NCI-H345 (cell line): ENCODE measurements at places on chromosomes 3 and 15.

DNA sequence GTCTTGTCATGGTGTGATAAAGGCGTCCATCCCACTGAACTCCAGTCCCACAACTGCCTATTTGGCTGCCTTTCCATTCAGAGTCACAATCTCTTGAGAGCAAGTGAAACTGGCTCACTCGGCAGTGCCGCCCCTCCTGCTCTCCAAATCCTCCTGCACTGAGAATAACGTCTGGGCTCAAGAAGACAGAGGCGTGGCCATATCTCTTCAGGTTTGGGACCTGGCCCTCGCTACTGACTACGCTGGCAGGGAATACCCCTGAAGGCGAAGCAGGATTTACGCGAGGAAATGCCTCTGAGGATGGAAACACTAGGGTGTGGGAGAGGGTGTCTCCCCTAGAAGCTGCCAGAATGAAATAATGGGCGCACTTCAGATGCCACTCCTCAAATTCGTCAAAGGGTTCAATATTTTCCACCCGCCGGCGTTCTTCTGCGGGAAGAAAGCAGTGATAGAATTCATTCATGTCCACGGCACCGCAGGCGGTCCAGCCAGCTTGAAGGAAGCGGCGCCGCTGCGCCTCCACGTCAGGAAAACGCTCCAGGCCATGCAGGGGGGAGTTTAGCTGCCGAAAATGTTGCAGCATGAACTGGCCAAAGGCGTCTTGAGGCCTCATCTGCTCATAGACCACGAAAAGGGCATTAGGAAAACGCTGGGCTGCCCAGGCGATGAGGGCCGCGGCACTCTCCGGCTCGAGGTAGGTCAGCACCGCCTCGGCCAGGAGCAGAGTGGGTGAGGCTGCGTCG is 985 bp downstream of the LCMT2 start:
- DNase-seq = peak; percentile 6

- no peak for DNase-seq
Measured at GRCh38 chr3:172844428-172844827, 93.9 kb downstream of the ECT2 start.

DNA sequence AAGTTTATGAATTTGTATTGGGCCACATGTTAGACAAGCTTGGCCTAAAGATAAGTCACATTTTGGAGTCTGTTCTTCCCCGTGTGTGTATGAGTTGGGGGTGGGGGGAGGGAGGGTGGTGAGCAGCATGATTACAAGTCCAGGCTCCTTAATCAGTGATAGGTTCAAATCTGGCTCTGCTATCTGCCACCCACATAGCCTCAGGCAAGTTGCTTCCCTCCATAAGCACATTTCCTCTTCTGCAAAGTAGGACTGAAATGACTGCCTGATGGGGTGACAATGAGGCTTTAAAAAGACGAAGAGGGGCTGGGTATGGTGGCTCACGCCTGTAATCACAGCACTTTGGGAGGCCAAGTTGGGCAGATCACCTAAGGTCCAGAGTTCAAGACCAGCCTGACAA is 1.1 kb upstream of the SPATA12 start:
- no peak for DNase-seq

GRCh38 chr3:130645261-130645660 is 101.4 kb downstream of the PIK3R4 start:
- DNase-seq = no peak

- DNase-seq = peak; percentile 56
Measured at GRCh38 chr3:11155341-11156025, 1.2 kb downstream of the HRH1 start.

DNA sequence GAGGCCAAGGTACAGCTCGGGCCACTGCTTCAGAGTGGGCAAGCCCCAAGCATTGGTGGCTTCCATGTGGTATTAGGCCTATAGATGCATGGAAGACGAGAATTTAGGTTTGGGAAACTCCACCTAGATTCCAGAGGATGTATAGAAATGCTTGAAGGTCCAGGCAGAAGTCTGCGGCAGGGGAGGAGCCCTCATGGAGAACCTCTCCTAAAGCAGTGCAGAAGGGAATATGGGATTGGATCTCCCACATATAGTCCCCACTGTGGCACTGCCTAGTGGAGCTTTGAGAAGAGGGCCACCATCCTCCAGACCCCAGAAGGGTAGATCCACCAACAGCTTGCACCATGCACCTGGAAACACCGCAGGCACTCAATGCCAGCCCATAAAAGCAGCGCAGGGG is 48.1 kb upstream of the XXYLT1 start:
- no peak for DNase-seq

- no peak for DNase-seq
Measured at GRCh38 chr15:61748529-61748928, 311.7 kb downstream of the VPS13C start.

DNA sequence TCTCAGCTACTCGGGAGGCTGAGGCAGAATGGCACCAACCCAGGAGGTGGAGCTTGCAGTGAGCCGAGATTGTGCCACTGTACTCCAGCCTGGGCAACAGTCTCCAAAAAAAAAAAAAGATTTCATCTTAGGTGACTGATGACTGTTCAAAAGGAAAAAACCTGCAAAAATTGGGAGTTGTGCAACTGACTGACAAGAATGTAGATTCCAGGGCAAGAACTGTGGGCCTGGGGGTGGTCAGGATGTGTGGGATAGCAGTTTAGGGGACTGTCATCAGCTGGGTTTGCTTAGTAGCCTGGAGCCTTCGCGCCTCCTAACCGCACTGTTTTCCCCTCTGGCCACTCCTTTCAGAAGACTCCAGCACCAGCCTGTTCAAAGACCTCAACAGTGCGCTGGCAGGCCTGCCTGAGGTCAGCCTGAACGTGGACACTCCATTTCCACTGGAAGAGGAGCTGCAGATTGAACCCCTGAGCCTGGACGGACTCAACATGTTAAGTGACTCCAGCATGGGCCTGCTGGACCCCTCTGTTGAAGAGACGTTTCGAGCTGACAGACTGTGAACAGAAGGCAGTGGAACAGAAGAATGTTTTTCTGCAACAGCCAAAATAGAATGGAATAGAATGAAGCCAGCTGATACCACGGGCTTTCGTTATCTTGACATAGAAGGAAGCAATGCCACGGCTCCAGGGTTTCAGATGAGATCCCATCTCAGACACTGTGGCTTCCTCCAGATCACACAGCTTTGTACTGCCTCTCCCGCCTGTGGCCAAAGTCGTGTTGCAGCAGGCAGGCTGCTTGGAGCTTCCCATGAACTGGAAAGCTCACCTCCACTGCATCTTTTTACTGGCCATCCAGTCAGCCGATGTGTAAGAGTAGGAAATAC is 75.3 kb upstream of the BLM start:
- DNase-seq = no peak

GRCh38 chr3:16821053-16821452 is 63.7 kb upstream of the PLCL2 start:
- no peak for DNase-seq

GRCh38 chr15:68439506-68439905 is 7.5 kb upstream of the ITGA11 start:
- no peak for DNase-seq

- DNase-seq = no peak
Measured at GRCh38 chr3:50657407-50657806, 17.3 kb upstream of the DOCK3 start.

DNA sequence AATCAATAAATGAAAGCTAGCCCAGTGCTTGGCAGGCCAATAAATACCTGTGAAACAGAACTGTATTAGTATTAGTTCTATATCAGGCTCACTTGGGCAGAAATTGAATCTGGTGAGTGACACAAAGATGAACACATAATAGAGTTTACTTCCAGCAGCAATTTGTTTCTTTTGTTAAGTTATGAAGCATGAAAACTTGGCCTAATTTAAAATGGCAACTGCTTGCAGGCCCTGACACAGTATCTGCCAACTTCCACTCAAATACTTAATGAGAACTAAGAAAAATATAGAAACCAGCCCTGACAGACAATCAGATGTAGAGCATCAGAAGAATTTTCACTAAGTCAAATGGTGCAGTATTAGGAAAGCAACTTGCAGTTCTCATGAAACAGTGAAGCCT is 37.6 kb upstream of the LRIG1 start:
- DNase-seq = no peak

- no peak for DNase-seq
Measured at GRCh38 chr15:73950479-73950830, 24.2 kb downstream of the LOXL1 start.

- no peak for DNase-seq
Measured at GRCh38 chr3:162269636-162270458, 773.2 kb downstream of the OTOL1 start.

DNA sequence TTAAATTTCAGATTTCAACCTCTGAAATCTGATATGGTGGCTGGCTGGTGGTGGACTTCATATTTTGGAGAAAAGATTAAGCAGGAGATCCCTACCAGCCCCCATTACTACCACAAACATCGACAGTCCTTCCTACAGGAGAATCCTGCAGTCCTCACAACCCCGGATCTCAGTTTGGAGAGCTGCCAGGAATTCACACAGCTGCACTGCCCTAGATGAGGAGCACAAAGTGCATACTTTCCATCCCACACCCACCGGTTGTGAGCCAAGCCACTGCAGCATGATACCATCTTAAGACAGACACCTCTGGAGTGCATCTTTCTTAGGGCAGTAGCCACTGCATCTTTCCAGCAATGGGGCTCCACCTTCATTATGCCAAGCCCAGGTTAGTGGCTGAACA is 185.5 kb upstream of the GPR149 start:
- DNase-seq = no peak

- no peak for DNase-seq
Measured at GRCh38 chr3:22606461-22606860, 596.7 kb upstream of the UBE2E2 start.

- peak; percentile 35 for DNase-seq
Measured at GRCh38 chr15:96326328-96327154, 4.0 kb upstream of the NR2F2 start.

- no peak for DNase-seq
Measured at GRCh38 chr15:35481064-35481463, 64.9 kb downstream of the DPH6 start.

GRCh38 chr3:147836330-147836729 is 427.2 kb downstream of the ZIC1 start:
- no peak for DNase-seq

DNA sequence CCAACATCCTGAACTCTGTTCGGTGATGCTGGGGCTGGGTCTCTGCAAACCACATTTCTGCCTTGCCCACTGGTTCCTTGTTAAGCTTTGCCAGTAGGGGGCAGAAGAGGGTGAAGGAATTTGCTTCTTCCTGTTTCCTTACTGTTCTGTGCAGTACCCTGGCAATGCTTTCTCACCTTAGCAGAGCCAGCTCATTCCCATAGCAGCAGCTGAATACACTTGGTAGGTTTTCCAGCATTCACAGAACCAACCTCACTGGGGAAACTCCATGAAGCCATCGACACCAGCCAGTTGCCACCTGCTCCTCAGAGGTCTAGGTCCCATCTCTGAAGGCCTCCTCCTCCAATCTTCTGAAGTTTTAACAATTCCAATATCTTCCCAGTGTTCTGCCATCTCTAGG is 308.4 kb downstream of the PDCD6IP start:
- DNase-seq = peak; percentile 36

DNA sequence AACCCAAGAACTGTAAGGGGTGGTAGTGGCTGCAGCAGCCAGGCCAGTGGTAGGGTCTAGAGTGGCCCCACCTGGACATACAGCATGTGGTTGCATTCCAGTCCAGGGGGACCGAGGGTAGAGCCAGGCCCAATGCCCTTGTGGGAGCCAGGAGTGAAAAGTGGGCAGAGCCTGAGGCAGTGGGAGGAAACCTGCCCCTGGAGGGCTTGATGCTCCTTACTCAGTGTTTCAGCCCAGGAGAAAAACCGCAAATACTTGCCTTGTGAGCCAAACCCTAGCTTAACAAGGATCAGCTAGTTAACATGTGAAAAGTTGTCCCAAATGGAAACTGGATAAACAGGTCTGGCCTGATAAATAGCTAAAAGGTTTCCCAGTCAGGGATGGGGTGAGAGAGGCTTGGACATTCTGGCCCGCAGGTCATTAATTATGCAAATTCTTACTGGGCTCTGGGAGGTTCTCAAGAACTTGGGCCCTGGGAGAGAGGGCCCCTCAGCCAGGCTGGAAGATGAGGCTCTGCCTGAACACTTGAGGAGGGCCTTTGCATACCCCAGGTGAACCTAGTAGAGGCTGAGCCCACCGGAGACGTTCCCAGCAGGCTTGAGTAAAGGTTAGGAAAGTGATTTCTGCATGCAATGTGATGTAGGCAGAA is 222.1 kb downstream of the THSD4 start:
- DNase-seq = no peak

- DNase-seq = no peak
Measured at GRCh38 chr3:171176244-171176933, 149.9 kb upstream of the SLC2A2 start.

DNA sequence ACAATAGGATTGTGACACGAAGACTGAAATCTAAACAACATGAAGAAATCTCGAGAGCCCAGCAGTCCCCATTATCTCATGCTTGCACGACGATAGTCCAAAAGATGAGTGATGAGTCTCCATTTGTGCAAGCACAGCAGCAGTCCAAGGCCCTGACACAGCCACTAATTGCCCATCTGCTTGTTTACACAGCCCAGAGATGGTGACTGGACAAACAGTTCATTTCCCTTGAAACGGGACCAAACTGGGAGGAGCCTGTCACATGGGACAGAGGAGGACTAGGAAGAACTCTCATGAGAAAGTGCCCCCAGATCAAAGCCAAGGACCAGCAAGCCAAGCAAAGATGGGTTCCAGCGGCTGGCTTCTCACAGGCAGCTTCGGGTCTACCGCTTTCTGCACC is 121.0 kb downstream of the GREM1 start:
- DNase-seq = no peak

DNA sequence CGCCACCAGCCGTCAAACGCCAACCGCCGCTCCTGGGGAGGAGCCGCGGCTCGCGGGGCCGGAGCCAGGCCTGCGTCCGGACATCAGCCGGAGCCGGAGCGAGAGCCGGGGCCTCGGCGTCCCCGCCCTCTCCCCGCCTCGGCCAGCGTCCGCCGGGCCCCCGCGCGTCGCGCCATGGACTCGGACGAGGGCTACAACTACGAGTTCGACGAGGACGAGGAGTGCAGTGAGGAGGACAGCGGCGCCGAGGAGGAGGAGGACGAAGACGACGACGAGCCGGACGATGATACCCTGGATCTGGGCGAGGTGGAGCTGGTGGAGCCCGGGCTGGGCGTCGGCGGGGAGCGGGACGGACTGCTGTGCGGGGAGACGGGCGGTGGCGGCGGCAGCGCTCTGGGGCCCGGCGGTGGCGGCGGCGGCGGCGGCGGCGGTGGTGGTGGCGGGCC is 359 bp downstream of the ARIH1 start:
- no peak for DNase-seq

DNA sequence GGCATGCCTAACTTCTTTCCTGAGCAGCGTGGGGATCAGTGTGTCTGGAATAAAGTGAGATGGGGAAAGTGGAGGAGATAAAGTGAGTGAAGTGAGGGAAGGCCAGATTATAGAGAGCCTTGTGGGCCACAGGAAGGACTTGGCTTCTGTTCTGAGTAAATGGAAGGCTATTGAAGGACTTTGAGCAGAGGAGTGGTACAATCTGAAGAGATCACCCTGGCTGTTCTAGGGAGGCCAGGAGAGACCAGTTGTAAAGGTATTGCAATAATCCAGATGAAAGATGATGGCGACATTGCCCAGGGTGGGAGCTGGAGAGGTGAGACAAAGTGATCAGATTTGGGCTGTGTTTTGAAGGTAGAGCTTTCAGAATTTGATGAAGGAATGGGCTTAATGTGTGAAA is 46.8 kb upstream of the NEO1 start:
- no peak for DNase-seq

DNA sequence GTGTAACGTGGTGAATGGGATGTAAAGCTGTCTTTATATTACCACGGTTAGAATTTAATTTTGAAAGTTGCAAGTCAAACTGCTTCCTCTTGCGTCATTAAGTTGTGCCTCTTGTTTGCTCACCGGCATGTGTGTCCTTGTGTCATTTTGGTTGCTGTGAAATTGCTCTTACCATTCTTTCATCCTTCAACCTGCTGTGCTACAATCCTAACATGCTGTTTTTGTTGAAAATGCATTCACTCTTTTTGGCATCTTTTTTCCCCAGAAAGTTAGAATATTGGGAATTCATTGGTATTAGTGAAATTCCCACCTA is 164.7 kb downstream of the PGPEP1L start:
- DNase-seq = no peak
